ENCODE measurements at places on chromosomes 6 and 20.

DNA sequence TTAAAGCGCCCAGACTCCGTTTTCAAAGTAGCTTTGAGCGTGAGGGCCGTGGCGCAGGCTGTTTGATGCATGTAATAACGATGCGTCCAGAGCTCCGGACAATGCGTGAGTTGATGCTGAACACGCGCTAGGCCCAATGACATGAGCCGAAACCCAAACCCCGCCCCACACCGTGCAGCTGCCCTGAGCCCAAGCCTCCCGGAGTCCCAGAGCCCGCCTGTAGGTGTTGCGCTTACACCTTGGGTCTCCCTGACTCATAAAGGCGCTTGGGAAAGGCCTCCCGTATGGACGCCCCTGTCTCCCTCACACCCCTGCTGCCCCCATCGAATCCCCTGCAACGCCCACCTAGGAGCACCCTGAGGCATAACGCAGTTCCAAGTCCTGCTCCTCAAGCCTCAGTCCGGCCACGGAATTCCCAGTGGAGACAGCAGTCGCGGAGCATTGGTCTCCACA lies 87.6 kb downstream of the ERMARD start:
- no peak for DNase-seq

- no peak for DNase-seq
These were observed 49.1 kb upstream of the PRDM1 start for GRCh38 chr6:106037060-106037459.

DNA sequence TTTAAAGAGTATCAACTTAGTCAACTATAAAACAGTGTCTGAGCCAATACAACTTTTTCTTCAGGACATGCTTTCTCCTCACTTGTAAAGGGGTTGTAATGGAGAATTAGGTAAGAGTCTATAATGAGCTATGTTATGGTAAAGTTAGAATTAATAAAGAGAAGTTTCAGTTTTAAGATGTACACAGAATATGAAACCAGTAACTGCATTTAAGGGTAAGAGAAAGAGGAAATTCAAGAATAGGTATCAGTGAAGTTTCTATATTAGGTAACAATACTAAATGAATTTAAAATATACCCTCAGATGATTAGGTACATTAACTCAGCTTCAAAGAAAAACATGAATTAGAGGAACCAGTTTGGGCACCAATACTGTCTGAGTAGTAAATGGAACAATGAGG lies 1444.3 kb upstream of the ADGRB3 start:
- no peak for DNase-seq

DNA sequence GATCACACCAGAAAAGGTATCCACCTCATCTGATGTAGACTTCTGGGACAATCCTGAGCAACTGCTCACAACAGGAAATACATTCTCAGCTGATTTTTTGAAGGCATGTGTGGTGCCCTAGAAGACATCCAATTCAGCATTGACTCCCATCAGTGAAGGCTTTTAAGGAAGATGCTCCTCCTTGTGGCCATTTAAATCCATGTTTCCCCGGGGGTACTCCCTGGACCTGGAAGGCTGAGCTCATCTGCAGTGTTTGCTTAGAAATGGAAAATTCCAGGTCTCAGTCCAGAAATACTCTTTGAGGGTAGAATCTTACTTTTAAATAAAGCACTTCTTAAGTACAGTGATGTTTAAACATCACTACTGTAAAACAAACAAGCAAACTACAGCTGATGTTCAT lies 195.5 kb upstream of the PDE10A start:
- DNase-seq, result no peak

DNA sequence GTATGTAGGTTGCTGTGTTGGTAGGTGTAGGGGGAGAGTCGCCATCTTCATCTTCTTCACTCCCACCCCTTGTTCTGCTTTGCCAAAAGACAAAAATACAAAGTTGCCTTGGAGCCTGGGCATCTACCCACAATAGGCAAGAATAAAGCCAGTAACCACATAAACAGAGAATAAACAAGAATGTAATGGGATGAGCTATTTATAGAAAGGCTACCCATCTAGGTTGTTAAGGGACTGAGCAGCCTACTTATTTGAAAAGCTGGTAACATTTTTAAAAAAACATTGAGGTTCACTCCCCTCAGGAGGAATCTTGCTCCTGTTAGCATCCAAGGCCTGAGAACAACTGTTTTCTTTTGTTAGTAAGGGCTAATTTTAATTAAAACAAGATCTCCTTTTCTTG lies 301.4 kb upstream of the STXBP5 start:
- no peak for DNase-seq

- no peak for DNase-seq
These were observed 47.6 kb upstream of the GNRH2 start for GRCh38 chr20:2995796-2996195.

GRCh38 chr20:43536041-43536816 lies 22.6 kb upstream of the SGK2 start:
- no peak for DNase-seq

- no peak for DNase-seq
These were observed 3.9 kb downstream of the CNPY3 start for GRCh38 chr6:42933205-42933604.

DNA sequence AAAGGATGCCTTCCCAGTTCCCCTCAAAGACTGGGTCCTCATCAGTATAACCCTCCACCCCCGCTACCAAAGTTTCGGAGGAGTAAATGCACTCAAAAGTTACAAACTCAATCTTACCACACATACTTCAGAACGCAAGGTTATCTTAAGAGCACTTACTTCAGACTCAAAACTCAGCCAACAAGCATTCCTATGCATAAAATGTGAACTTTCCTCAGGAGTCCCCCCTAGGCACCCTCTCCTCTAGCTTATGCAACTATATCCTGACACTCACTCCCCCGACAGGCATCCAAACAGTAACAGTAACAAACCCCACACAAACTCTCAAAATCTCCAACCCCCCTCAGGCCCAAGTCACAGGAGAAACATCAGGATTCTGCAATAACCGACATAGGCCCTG lies 11.1 kb upstream of the ADTRP start:
- no peak for DNase-seq

- no peak for DNase-seq
These were observed 130.3 kb downstream of the OPRM1 start for GRCh38 chr6:154169193-154169847.

- no peak for DNase-seq
These were observed 4.0 kb downstream of the C20orf96 start for GRCh38 chr20:286508-286907.

DNA sequence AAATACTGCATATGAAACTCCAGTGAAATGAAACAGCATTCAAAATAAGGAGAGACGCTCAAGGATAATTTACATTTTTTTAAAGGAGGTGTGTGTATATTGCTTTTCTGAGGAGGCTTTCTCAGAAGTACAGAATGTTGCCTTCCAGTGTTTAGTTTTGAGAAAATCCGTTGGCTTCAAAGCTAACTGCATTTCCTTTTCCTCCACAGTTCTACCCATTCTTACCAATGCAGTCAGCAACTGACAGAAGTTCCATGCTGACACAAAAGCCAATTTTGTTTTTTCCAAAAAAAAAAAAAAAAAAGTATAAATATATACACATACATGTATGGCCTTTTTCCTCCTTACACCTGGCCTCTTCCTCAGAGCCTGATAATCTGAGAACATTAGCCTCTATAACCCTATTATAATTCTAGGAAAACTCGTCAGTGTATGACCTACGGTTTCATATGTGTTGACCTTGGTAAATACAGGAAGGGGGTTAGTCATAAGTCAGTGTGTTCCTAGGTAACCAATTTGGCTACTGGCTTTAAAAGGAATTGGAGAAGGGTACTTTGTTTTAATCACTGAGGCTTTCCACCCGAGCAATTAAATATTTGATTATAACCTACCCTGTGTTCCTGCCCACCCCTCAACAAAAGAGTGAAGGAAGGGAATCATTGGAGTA lies 24.2 kb downstream of the MGME1 start:
- DNase-seq, result no peak

DNA sequence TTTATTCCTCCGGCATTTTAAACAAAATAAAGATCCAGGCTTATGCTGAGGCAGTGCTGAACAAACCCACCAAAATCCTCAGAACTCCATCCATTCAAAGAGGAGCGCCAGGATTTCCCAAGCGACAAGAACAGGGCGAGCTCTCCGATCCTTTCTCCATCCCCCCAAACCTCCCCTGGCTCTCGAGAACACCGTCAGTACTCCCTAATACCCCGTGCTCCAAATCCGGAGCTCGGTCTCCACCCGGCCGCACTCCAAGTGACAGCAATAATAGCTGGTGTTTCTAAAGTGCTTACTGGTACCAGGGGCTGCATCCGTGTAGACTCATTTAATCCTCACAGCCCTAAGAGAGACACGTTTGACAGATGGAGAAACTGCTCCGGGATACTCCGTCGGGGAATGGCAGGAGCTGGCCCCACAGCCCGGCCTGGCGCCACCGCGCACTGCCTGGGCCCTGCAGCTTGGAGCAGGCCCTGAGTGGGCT lies 277.1 kb upstream of the QKI start:
- no peak for DNase-seq

- no peak for DNase-seq
These were observed 122.2 kb downstream of the RFPL4B start for GRCh38 chr6:112469306-112469705.

- DNase-seq, result no peak
These were observed 29.4 kb downstream of the TM9SF4 start for GRCh38 chr20:32138921-32139320.

GRCh38 chr6:41257369-41258195 lies 28.9 kb downstream of the TREM1 start:
- DNase-seq, result no peak

DNA sequence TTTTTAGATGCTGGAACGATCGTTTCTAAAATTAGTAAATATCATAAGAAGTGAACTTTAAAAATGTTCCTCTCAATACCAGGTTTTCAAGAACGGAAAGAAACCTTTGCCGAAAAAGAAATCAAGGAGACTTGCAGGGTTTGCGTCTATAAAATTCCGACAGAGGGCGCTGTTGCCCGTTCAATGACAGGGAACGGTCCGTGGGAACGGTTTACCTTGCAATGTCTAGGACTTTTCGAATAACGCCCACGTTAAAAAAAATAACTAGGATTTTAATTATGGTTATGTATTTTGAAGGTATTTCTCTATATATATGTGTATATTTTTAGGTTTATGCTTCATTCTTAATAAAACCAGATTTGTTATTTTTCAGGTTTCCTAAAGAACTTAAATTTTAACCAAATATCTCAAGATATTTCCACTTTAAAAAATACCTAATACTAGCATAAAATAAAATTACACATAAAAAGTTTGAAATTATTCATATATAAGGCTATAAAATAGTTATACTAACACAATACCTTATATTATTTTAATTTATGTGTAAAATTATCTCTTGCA lies 2.5 kb upstream of the TFAP2B start:
- DNase-seq, result peak; percentile 60

- DNase-seq, result no peak
These were observed 43.7 kb upstream of the BCAS1 start for GRCh38 chr20:54114109-54114508.

DNA sequence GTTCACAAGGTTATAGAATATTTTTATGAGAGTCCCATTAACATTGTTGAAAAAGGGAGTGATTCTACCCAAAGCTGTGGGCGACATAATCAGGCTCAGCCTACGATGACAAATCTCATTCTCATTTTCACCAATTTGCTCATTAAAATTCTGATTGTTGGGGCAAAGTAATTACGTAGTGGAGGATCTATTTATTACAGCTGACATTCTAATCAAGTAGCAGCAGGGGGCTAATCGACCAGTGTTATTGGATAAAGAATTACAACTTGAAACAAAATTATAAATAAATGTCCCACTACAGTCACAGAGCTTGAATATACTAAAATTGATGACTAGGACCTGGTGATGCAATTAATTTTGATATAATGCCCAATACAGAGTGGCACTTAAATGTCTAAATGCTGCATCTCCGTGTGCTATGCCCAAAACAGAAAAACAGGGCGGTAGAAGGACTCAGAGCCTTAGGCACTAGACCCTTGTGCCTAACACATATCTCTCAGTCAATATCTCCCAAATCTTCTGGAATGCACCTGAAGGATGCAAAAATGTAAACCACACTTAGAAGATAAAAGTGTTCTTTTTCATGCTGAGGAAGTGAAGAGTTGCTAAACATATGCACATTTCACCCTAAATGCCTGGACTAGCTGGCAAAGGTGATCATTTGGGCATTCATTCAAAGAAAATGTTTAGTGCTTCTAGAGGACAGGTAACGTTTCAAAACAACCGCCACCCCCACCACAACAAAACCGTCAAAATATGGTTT lies 88.3 kb downstream of the CD24 start:
- no peak for DNase-seq

- peak; percentile 85 for DNase-seq
These were observed at the start of gene TAPBP for GRCh38 chr6:33313709-33314514. TSS of gene TAPBP (minus strand) at chr6:33314078. CDS start at chr6:33314041, 37 bp downstream.

DNA sequence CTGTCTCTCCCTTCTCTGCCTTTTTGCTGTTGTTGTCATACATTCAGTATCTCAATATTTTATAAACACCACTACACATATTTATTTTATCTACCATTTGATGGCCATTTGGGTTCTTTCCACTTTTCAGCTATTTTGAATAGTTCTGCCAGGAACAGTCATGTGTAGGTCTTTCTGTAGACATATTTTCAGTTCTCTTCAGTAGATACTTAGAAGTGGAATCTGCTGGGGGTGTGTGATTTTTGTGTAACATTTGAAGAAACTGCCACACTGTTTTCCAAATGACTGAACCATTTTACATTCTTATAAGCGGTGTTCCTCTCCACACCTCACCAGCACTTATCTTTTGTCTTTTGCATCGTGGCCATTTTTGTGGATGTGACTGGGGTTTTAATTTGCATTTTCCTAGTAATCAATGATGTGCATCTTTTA lies 197.7 kb downstream of the ARID1B start:
- no peak for DNase-seq

GRCh38 chr6:113458368-113459010 lies 398.7 kb upstream of the MARCKS start:
- DNase-seq, result no peak

- no peak for DNase-seq
These were observed 259.4 kb upstream of the HSF2 start for GRCh38 chr6:122140031-122140430.

All from stimulated activated CD4-positive, alpha-beta T cell treated with anti-CD3 and anti-CD28 coated beads, Interleukin-2, amount 100 ng/mL, for 24 hours (primary cell).